HTR-8/SVneo (cell line): ENCODE measurements at places on chromosomes 6 and 20.

GRCh38 chr6:140050101-140050995 is 675.9 kb upstream of the CITED2 start:
- DNase-seq: no peak

GRCh38 chr6:134908906-134909516 is 40.9 kb downstream of the ALDH8A1 start:
- peak; percentile 83 for DNase-seq

DNA sequence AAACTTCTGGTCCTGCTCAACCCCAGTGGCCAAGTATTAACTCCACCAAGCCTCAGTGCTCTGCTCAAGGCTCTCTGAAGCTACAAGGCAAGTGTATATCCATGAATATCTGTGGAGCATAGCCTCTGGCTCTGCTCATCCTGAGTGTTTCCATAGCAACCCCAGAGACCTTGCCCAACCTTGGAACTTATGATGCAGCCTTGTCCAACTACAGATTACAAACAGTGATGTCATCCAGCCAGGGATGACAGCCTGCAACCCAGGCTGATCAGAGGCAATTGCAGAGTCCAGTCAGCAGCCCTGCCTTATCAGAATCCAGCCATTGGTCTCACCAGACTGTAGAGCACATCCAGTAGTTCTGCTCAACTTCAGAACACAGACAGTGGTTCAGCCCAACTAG is 65.5 kb upstream of the SPACA1 start:
- no peak for DNase-seq

- DNase-seq: no peak
Observed at GRCh38 chr6:113052506-113052905, 705.4 kb downstream of the RFPL4B start.
